ENCODE measurements at places on chromosomes 5 and 9. TPM values are rescaled to one million over a fixed set of nuclear protein-coding genes. Genes with fewer than 3 reads are reported as not detected.

GRCh38 chr5:27241564-27242257 is 203.3 kb upstream of the CDH9 start:
- no peak for DNase-seq

DNA sequence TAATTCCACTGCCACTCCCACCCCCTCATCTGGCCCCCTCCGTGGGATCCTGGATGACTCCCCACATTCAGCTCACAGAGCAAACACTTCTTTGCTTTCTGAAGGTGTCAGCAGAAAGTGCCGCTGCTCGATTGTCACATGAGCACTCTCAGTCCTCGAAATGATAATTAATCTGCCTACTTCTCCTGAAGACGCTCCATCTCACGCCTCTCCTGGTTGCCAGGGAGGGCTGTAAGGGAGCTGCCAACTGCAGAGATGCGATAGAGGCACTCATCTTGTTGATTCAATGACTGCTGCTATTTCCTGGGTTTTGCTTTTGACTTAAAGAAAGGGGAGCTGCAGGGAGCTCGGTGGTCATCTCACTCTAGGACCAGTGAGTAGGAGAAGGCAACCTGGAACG is 206.5 kb downstream of the DAB2IP start:
- DNase-seq = no peak

DNA sequence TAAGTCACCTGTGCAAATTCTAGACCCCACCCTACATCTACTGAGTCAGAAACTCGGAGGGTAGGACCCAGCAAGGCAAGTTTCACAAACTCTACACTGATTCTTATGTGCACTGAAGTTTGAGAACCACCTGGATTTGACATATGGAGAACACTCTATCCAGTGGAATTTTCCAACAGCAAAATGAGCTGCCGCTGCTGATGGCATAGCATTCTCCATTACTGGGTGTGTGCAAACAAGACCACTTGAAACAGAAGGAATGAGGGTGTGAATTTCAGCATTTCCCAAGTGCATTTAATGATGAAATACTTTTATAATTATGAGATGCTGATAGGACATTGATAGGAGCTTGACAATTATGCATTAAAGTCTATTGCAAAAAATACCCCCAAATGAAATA is 229.1 kb upstream of the IL12B start:
- DNase-seq = no peak

Gene F2RL2
- not detected for total RNA-seq

DNA sequence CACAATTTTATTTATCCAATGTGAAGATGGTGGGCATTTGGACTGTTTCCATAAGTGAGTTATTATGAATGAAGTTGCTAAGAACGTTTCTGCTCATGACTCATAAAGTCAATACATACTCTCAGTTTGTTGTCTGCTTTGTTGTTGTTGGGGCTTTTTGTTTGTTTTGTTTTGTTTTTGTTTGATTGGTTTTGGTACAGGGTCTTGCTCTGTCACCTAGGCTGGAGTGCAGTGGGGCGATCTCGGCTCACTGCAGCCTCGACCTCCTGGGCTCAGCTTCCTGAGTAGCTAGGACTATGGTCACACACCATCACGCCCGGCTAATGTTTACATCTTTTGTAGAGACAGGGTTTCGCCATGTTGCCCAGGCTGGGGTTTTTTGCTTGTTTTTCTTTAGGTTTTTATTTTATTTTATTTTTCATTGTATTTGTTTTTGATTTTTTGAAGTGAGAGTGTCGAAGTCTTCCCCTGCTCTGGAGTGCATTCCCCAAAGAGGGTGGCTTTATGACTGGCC is 18.0 kb downstream of the TRIM7 start:
- DNase-seq = peak; percentile 36

- no peak for DNase-seq
These were observed 332.8 kb upstream of the PTGER4 start for GRCh38 chr5:40346901-40347300.

DNA sequence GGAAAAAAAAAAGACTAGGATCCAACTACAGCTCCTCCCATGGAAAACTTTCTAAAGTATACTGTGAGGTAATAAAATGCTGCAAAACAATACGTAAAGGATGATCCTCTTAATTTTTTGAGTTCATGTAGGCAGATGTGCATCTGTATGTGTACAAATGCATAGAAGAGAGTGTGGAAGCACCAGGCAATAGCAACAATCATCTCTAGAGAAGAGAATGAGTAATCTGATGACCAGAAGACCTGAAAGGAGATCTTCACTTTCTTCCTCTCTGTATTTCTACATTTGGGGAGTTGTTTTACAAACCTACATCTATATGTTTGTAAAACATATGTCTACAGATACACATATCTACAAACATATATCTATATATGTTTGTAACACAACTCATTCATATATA is 29.3 kb upstream of the SPDL1 start:
- DNase-seq = no peak

DNA sequence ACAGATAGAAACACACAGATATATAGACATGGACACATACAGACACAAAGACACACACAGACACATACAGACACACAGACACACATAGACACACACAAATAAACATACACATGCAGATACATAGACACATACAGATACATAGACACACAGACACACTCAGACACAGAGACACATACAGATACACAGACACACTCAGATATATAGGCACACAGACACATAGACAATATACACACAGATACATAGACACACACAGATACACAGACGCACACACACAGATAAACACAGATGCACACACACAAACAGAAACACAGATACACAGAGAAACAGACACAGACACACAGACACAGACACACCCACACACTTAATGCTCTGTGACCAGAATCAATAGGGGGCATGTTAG is 156.8 kb downstream of the IRX2 start:
- DNase-seq = no peak

DNA sequence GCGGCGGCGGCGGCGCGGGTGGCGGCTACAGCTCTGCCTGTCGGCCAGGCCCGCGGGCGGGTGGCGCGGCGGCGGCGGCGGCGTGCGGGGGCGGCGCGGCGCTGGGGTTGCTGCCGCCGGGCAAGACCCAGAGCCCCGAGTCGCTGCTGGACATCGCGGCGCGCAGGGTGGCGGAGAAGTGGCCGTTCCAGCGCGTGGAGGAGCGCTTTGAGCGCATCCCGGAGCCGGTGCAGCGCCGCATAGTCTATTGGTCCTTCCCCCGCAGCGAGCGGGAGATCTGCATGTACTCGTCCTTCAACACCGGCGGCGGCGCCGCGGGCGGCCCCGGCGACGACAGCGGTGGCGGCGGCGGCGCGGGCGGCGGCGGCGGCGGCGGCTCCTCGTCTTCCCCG is 296 bp downstream of the ZSWIM6 start:
- peak; percentile 51 for DNase-seq

GRCh38 chr5:117182104-117182503 is 607.5 kb upstream of the SEMA6A start:
- DNase-seq = no peak

DNA sequence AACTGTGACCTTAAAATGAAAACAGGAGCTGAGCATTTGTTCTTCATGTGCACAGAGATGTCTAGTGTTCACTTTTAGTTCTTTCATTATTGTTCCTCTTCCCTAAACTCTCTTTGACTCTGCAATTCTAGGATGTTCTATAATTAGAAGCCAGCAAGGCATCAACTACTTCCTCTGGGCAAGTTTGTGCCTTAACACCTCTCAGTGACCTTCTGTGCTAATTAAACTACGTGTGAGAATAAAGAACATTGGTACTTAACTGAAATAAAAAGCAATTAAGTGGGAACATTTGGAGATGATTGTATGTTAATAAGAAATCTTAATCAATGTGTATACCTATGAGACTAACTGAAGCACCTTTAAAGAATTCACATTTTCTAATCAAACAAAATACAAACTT is 242.8 kb downstream of the RASEF start:
- DNase-seq = no peak

DNA sequence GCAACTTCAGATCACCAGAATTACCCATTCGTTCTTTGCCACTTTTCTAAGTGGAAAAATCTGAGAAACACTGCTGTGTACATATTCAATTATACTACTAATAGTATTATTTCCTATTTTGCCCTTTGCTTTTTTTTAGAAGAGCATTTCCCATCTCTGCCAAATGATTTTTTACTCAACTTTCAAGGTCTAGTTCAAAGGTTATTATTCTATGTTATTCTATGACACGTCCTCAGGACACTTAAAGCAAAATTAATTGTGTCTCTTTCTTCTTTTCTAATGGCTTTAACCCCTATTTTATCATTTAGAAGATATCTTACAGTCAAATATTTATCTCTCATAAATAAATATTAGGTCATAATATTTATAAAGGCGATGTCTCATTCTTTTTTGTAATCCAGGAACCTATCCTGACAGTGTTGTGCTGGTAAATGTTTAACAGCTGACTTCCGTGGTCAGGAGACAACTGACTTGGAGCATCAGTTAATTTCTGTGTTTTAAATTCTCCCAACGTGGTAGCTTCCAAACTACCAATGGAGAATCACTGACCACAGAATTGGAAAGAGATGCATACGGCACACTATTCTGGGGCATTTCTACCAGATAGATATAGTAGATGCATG is 375.2 kb downstream of the ARRDC3 start:
- DNase-seq = no peak

GRCh38 chr5:669111-669841 is 23.9 kb downstream of the TPPP start:
- DNase-seq = no peak

Gene RANBP17
- not detected for total RNA-seq

DNA sequence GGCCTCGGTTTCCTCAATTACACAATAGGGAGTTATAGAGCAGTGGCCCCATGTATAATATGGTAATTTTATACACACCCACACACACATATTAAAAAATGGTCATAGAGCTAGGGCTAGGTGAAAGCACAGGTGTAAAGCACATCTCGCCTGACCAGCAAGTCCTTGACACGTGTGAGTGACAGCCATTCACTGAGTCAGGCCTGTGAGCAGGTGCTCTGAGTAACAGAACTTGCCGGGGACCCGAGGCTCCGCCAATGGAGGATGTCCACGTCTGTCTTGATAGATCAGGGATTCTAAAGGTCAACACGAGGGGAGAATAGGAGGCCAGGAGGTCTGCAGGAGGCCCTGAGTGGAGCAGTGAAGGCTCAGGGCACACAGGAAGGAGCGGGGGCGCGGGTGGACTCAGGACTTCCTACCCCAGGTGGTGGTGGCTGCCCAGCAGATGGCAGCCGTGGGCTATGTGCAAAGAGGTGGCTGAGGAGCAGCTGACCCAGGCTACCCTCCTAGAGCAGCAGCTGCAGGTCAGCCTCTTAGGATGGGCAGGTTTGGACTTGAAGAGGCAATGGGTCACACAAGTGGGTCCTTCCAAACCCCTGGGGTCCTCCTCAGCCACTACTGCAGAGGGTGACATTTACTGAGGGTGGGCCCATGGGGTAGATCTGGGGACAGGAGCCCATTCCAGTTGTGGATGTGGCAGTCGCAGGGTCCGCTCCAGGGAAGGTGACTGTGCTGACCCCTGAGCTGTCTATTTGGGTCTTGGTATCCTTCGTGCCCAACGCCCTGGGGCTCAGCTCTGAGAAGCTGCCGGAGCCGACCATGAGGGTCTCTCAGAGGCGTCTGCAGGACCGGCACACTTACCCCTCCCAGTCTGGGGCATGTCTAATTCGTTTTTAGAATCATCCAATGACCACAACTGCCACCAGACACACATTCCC is 45.9 kb downstream of the PRRT1B start:
- peak; percentile 76 for DNase-seq

DNA sequence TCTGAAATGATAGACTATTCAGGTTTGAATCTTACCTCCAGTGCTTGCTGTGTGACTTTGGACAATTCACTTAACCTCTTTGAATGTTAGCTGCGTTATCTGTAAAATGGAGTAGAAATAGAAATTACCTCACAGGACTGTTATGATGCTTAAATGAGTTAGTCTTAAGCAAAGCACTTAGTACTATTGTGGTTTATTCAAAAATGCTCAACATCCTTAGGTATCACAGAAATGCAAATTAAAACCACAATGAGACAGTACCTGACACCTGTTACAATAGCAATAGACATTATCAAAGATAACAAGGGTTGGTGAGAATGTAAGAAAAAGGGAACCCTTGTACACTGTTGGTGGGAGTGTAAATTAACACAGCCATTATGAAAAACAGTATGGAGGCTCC is 77.6 kb upstream of the FREM1 start:
- DNase-seq = no peak

DNA sequence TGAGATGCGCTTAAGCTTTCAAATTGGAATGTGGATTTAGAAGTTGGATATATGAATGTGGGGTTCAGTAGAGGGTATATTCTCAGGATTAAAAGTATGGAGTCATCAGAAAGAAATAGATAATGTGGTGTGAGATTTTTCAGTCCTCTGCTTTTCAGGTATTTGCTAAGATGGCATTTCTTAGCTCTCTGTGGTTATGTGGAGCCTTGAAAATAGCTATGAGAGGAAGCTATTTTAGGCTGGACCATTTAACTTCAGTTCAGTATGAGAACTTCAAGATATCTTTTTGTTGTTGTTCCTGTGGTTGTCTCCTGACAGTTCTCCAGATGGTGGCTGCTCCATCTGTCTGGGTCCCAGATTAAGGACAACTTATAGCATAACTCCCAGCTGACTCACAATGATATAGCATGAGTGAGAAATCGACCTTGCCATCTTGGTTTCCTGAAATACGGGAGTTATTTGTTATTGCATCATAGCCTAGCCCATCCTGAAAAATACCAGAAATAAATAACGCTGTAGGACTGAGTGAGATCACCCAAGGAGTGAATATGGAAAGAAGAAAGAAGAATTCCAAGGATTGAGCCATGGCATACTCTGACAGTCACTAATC is 461.5 kb downstream of the ANXA1 start:
- DNase-seq = no peak

GRCh38 chr5:169706758-169707450 is 69.8 kb downstream of the DOCK2 start:
- DNase-seq = no peak

DNA sequence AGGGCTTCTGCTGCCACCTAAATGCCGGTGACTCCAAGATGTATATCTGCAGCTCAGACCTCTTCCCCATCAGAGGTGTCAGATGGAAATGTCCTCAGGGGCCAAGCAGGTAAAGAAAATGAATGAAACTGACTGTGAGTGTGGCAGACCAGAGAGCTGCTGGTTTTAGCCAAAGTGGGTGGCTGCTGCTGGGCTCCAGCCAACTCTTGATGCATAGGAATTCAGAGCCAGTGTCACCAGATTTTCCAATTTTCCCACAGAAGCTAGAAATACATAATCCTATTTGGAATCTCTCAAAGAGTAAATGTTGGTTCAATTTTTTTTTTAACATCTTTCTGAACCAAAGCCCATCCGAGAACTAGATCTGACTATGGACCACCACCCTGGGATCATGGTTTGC is 161.2 kb upstream of the SPRY4 start:
- DNase-seq = no peak

DNA sequence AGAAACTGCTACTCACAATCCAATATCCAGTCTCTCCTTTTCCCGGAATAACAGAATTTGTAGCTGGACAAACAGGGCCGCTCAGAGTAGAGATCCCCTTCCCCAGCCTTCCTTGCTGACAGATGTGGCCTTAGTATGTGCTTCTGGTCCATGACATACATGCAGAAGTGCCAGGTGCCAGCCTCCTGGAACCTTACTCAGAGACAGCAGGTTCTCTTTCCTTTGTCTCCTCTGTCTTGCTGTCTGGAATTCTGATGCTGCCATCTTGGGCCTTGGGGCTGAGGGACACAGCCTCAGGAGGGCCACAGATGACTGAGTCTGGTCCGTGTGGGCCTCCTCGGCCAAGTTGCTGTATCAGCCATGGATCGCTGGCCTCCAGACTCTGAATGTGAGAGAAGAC is 210.1 kb downstream of the PAX5 start:
- no peak for DNase-seq
